Fibroblast of the aortic adventitia (primary cell): ENCODE measurements at places on chromosomes 16 and 17.

DNA sequence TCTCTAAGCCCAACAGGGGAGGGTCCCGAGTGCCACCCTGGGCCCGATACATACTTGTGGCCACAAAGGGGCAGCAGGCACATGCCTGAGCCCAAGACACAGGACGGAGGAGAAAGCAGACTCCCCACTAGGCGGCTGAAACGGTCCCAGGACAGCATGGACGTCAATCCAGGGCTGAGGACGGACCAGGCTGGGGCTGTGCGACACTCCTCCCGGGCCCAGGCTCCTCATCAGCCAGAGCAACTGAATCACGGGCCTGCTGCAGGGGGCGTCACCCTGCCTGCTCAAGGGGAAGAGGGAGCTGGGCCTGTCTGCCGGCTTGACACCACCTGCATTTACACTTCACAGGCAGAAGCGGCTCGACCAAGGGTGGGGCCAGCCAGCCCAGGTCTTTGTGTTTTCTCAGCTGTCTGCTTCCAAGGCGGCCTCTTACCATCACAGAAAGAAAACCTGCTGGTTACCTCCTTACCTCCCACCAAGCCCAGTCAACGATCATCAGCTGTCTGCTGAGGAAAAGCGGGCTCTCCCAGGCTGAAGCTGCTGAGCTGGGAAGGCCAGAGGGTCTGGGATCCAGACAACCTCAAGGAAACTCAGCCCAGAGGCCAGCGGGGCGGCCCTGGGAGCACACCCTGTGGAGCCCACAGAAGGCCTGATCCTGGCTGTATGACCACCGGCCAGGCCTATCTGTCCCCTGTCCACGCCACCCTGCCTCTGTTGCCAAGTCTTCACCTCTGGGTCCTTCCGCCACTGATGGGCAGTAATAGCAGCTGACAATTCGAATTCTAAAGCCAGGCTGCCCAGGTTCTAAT is 26.4 kb downstream of the KIFC3 start:
- no peak for DNase-seq

DNA sequence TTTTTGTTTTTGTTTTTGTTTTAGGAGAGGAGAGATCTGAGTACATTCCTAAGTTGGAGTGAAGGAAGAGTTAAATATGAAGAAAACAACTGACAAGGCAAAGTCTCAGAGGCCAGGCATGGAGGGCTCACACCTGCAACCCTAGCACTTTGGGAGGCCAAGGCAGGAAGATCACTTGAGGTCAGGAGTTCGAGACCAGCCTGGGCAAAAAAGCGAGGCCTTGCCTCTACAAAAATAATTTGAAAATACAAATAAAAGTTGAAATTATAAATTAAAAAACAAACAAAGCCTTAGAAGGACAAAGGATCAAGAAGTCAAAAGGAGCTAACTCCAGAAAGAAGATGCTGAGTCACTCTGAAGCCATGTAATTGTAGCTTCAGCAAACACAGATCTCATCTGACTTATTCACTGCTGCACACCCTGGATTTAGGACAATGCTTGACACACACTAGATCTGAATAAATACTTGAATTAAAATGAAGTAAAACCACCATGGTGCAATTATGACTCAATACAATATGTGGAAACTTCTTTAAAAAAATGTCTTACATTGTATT is 9.1 kb downstream of the CEP20 start:
- DNase-seq, result peak; percentile 95

- peak; percentile 59 for DNase-seq
Observed at GRCh38 chr17:44901411-44901921, 2.2 kb upstream of the EFTUD2 start.

GRCh38 chr17:4307179-4307930 is 43.6 kb upstream of the ANKFY1 start:
- DNase-seq, result no peak
